ENCODE measurements at places on chromosomes 11 and 22.

DNA sequence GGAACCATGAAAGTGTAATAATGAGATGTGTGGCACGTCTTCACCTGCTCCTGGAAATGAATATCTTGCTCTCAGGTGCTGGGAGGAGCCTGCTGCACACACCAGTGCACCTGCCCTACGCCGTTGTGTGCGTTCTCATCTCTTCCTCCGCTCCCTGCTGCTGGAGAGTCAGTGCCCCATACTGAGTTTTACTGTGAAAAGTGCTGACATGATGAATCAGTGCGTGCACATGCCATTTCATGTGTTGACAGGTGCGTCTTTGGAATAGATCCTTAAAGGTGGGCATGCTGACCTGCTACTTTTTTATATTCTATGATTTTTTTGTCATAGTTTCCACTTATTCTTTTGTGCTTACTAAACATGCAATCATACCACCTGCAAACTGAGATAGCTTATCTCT lies 1015.8 kb downstream of the BRD1 start:
- DNase-seq: no peak

GRCh38 chr11:46800177-46800576 lies 45.9 kb downstream of the CKAP5 start:
- DNase-seq: no peak

DNA sequence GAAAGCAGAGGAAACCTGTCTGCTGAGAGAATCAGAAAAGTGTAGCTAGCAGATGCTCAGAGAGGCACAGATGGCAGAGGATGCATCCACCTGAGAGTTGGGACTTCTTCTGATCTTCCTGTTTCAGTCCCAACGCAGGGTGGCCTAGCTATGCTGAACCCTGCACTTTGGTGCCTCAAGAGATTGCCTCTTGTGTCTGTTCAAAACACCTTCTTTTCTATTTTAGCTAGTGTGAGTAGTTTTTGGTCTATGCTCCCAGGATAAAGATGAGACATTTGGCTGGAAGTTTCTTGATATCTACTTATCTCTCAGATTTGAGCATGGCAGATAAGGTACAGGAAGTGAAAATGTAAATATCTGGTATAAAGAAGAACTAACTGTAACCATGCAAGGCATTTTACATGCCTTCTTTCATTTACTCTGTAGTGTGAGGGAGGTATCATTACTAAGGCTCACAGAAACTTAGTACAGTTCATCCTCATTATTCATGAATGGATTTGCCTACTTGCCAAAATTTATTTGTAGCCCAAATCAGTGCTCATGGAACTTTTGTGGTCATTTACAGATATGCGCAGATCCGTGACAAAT lies 47.0 kb upstream of the PSMA1 start:
- no peak for DNase-seq

DNA sequence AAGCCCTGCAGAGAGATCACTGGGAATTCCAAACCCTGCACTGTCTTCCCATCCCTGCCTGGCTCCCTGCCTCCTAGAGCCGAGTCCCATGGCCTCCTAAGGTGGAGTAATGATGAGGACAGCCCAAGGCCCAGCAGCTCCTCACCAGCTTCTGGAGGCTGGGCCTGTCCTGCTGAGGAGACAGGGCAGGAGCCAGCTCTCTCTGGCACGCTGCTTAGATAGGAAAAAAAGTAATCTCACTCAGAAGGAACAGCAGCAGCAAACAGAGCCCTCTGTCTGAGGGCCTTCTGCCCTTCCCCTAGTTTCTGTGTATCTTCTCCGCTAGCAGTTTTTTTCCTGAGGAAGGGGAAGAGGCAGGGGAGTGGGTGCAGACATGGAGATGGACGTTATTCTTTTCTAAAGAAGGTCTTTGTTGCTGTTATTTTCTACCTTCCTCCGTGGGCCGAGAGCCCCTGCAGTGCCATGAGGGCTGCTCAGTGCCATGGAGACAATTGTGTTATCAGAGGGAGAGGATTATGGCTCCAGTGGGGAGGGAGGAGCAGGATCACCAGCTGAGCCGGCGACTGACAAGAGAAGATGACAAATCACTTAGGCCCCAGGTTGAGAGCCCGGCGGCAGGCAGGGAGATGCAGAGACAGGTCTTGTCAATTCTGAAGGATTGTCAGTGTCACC lies 315.3 kb downstream of the BUD13 start:
- DNase-seq: no peak

DNA sequence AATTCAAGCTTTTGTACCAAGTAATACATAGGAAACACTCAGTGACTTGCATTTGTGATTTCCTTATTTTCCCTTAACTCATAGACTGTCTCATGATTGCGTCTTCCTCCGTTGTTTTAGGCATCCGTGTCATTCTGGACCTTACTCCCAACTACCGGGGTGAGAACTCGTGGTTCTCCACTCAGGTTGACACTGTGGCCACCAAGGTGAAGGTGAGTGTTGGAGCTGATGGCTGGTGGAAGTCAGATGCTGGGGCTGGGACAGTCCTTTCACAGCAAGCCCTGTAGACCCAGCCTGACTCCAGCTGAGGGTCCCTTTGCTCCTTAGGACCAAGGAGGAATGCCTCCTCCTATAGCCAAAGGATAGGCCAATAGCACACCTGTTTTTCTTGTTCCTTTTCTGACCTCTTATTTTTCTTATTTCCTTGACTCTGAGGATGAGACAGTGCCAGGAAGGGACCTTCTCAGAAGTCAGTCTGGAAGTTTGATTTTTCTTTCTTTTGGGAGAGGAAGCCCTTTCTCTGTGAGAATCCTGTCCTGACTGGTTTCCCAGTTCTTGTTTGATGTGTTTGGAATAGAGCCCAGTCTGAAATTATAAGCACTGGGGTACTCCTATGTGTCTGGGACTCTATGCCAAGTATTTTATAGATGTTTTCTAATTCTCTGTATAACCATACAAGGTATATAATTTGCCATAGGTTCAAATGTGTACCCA lies 2.2 kb downstream of the SLC3A2 start:
- no peak for DNase-seq

DNA sequence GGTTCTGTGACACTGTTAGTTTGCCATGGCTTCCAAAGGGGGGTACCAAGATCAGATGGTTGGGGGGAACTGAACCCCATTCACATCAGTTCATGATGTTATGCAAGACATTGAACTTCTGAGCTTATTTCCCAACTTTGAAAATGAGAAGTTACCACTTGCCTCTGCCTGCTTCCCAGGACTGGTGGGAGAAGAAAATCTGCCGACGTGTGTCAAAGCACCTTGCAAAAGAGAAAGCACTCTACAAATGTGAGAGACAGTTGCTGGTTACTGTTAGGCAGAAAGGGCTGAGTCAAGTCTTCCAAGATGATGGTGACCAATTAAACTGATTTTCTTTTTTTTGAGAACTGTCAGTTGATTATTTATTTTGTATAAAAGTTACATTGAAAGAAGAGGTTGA lies 45.6 kb downstream of the SMCO4 start:
- DNase-seq: no peak

GRCh38 chr11:103927535-103927934 lies 108.9 kb upstream of the DDI1 start:
- DNase-seq: no peak

DNA sequence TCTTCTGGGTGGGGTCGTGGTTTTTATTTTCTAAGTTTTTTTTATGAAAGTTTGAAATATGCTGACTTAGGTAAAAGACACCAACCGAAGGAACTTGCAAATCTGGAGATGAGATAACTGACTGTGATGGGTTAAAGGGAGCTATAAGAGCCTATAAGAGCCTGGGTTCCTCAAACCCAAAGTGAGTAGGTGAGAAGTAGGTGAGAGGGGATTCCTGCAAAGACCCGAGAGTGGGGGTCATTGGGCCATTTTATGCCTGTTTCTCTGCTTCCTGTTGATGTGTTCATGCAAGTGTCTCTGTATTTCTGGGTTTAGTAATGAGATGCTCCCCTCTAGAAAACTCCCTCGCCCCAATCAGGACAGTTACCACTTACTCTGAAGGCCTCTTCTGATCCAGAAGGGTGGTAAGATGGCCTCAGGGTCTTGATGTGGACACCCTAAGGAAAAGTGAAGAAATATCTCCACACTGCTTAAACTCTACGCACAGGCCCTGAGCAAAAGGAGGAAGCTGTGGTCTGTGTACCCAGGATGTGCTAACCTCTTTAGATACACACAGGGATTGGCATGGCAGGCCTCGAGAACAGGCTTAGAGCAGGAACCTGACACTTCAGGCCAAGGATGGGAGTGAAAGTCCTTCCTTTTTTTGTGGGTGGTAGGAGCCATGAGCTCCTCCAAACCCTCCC lies 1.8 kb downstream of the FLI1 start:
- DNase-seq: no peak

DNA sequence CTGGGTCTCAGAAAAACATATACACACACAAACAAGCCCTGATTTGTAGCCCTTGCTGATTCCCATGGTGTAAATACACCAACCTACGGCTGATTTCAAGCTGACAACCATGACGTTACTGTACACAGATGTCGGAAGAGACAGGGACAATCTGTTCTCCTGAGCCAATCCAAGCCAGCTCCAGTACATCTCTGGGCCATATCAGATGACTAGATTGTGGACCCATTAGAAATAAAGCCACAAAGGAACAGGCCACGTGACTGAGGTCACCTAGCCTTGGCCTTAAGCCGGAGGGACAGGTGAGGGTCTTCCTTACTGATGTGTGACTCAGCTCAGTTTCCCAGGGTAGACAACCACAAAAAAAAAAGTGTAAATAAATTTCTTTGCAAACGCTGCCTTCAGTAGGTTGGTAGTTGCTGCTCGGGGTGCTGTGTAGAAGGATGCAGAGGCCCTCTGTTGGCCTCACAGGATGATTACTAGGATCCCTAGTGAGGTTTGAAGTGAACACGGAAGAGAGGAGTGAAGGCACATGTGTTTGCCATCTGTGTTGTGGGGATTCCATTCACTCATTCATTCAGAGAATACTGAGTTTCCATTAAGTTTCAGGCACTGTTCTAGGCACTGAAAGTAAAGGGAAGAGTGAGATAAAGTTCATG lies 99.0 kb upstream of the LARGE1 start:
- DNase-seq: no peak

GRCh38 chr11:117796456-117796871 lies 552 bp downstream of the DSCAML1 start:
- no peak for DNase-seq

DNA sequence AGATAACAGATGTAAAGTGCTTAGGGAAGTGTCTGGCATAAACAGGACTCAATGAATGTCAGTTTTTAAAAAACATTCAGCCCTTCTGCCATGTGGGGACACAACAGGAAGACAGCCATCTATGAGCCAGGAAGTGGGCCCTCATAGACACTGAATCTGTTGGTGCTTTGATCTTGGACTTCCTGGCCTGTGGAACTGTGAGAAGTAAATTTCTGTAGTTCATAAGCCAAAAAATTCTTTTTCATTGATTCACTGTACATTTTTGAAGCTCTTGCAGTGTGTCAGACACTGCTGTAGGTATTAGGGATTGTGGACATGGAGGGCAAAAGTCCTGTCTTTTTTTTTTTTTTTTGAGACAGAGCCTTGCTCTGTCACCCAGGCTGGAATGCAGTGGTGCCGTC lies 188.6 kb downstream of the HIPK3 start:
- no peak for DNase-seq

- no peak for DNase-seq
These were observed 18.3 kb downstream of the AMOTL1 start for GRCh38 chr11:94786264-94787126.

GRCh38 chr11:91296629-91297028 lies 928.0 kb upstream of the FAT3 start:
- DNase-seq: no peak

DNA sequence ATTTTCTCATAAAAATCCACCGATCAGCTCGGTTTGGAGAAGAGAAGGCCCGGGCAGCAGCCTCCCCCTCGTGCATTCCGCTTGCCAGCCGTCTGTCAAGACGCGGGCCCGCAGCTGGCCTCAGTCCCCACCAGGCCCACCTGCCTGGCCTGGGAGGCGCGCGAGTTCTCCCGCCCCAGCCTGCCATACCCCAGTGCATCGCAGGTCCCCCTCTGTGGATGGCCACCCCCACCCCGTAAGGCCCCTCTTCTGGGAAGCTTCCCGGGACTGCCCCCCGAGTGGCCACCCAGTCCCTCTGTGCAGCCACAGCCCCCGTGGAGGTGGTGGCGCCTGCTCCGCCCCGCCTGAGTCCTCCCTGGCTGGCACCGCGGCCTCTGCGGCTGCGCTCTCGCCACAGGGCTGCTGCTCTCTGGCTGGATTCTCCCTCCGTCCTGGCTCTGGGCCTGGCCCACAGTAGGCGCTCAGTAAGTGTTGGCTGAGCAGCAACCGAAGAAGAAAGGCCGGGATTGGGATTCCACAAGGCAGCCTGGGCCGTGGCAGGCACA lies 74.0 kb upstream of the TCF20 start:
- DNase-seq: no peak

GRCh38 chr11:128240546-128240945 lies 346.8 kb downstream of the ETS1 start:
- no peak for DNase-seq

DNA sequence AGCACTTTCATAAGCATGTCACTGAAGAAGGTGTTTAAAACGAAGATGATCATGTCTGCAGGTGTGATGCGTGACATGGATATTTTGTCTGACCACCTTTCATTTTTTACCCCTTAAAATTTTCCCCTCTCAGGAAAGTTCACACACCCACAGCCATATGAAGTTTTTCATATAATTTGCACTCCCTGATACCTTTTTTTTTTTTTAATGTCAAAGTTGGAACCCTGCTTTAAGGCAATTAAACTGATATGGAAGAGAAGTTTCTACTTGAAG lies 104.6 kb downstream of the ATXN10 start:
- no peak for DNase-seq

DNA sequence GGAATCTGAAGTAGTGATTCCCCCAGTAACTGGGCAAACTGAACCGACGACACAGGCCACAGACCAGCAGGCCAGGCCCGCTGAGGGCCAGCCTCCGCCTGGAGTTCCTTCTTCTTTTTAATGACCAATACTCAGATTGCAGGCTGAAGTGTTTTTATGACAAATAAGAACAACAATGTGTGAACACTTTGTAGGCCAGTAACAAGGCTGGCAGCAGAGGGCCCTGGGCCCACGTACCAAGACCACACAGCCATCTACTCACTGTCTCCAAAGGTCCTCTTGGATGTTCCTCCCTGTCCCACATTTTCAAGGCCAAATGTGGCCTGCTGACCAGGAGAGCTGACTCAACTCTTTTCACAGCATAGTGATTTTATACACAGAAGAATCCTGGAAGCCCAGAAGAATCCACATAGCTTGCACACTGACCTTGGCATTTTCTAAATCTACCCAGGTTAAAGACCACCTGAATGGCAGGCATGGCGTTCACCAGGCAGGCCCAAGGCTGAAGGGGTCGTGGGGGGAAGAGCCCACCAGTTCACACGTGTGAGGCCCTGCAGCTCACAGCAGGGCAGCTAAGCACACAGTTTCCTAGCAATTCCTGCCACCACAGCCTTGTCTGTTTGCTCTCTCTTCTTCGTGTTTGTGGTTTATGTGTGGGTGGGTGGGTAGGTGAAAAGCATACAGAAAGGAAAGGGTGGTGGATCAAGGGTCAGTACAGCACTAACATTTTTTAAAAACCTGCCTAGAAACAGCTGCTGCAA lies 13.3 kb downstream of the SMCO4 start:
- DNase-seq: no peak

GRCh38 chr11:77207019-77207485 lies 79.0 kb downstream of the MYO7A start:
- no peak for DNase-seq

Data from activated T-helper 9 cell treated with anti-CD3 and anti-CD28 coated beads, Interleukin-2, amount 50 U/mL, for 16 hours (primary cell).